Dermis blood vessel endothelial cell (primary cell): ENCODE measurements at places on chromosomes 12 and 14. TPM values are rescaled to one million over a fixed set of nuclear protein-coding genes. Genes with fewer than 3 reads are reported as not detected.

GRCh38 chr12:9626821-9627220, 19.1 kb upstream of the KLRB1 start:
- no peak for DNase-seq

- no peak for DNase-seq
Measured at GRCh38 chr14:100736269-100737180, 9.8 kb downstream of the DLK1 start.

DNA sequence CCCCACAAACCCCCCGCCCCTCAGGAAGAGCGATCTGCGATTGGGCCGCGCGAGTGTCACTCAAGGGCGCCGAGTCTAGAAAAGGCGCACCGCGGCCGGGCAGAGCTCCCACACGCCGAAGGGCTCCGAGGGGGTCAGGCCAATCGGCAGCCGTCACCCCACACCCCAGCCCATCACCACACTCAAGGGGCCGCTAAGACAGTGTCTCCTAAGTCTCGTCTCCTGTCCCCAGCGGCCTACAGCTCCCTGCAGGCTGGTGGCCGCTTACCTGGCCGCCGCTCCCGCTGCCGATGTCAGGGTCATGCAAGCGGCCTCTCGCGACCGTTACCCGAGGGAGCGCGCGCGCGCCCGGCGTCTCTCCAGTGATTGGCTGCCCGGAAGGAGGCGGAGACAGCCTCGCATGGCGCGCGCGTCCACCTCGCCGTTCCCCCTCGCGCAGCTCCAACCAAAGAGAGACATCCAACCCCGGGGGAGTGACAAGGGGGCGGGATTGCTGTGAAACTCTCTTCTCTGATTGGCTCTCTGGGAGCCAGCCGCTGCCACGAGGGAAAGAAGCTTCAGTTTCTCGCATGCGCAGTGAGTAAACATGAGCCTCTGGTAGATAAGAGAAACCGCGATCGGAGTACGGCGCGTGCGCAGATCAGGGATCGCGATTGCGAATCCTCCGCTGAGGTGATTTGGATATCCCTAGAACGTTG, at the start of the genes MPHOSPH9 and MTRFR:
TSS of gene MPHOSPH9 (minus strand) at position 335 of the 698 bp plus-strand sequence. CDS start 2,777 bp downstream, outside the sequence.
TSS of gene MTRFR (plus strand) at position 630 of the 698 bp plus-strand sequence. CDS start 20,239 bp downstream, outside the sequence.
- peak; percentile 100 for DNase-seq

GRCh38 chr14:28102001-28102400, 664.6 kb upstream of the FOXG1 start:
- no peak for DNase-seq

GRCh38 chr12:87266305-87266704, 762.9 kb downstream of the C12orf50 start:
- DNase-seq, result peak; percentile 17

- no peak for DNase-seq
Measured at GRCh38 chr12:71448150-71448581, 8.6 kb downstream of the LGR5 start.

DNA sequence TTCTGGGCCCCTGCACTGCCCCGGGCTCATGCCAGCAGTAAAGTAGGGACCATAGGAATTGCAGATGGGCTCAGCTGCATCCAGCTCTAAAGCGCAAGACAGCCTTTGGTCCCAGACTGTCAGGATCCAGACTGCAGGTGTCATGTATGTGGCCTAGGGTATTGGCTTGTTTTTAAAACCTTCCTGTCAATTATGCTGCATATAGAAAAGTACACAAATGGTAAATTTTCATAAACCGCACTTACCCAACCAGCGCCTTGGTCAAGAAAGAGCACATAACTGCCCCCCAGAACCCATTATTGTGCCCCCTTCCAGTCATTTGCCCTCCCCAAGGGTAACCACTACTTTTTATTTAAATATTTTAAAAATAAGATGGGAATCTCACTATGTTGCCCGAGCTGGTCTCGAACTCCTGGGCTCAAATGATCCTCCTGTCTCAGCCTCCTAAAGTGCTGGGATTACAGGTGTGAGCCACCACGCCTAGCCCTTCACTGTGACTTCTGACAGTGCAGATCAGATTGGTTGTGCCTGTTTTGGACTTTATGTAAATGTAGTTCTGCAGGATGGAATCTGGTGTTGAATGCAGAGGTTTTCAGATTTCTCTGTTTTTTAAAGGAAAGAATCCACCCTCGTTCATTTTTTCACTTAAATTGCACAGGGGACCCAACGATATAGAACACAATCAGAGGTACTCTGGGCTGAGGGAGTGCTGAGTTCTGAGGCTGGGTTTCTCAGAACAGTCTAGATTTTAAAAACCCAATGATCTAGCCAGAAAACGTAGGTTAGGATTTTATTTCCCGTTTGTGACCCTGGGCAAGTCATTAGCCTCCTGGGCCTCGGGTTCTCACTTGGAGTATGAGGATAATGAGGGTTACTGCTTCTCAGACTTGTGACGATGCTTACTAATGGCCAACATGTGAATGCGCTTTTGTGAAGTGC, 6.7 kb downstream of the NR4A1 start:
- DNase-seq, result no peak

DNA sequence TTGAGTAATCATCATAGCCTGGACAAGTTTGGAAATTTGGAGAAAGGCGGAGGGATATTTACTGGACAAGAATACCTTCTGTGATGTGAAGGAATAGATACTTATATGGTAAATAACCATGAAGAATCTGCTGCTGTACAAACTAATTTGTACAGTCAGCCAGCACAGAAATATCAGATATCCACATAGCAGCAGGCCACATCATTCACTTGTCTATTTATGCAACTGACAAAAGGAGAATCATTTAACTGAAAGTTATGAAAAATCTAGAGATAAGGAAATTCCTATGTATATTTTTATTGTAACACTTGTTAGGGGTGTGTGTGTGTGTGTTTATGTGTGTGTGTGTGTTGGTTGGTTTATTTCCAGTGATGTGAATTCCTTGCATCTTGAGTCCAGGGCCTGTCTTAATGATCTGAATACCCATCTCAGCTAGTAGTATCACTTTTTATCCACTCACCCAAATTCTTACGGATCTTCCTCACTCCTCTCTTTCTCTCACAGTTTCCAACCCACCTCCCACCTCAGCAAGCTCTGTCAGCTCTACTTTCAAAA, 10.5 kb upstream of the LRIG3 start:
- DNase-seq, result no peak

- no peak for DNase-seq
Measured at GRCh38 chr14:71536015-71536740, 396.1 kb upstream of the RGS6 start.

GRCh38 chr12:101044512-101045059, 165.5 kb downstream of the SLC5A8 start:
- DNase-seq, result no peak

GRCh38 chr14:61710853-61711817, 15.8 kb downstream of the HIF1A start:
- DNase-seq, result peak; percentile 54

- DNase-seq, result no peak
Measured at GRCh38 chr12:70628701-70629480, 8.3 kb downstream of the PTPRB start.

GRCh38 chr12:29157486-29157946, 8.4 kb downstream of the FAR2 start:
- DNase-seq, result peak; percentile 63

GRCh38 chr12:109126784-109127183, 10.4 kb downstream of the ACACB start:
- no peak for DNase-seq

DNA sequence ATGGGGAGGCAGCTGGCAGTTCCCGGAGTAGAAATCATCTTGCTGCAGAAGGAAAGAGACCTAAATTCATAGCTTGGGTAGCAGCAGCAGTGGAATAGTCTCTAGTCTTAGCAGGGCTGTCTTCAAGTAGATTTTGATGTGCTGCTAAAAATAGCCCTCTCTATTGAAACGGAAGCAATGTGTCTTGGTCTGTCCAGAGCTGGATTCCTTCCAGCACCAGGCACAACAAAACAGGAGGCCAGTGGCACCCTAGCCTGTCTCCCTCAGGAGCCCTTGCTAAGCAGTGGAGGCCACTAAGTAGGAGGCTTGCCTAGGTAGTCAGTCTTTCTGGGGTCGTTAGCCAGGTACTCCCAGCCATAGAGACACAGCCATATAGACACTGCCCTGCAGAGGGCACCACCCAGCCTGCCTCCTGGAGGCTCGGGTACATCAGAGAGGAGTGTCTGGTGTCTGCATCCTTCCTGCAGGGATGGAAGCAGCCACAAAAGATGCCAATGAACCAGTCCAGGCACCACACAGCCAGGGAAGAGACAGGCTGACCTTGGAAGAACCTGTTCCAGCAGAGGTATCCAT, 97.5 kb downstream of the CRACR2A start:
- peak; percentile 18 for DNase-seq

DNA sequence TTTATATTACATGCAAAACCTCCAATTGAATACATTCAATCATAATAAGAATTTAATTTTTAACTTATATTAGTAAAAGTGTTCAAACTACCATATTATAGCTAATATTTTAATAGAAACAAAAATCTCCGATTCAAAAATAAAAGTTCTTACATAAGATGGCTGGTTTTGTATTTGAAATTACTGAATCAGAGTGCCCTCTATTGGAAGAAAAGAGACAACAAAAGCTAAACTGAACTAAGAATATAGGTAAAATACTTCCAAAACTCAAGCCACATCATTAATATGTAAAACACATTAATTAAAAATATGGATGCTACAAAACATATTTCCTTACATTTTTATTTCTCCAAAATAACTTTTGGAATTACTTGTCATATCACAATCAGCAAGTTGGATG, 120.3 kb downstream of the GARIN6 start:
- DNase-seq, result peak; percentile 5

GRCh38 chr12:65196762-65197567, 27.6 kb downstream of the LEMD3 start:
- DNase-seq, result no peak

- DNase-seq, result peak; percentile 56
Measured at GRCh38 chr14:50740856-50741255, 72.8 kb upstream of the SAV1 start.

- no peak for DNase-seq
Measured at GRCh38 chr12:34300376-34301250, 278.3 kb downstream of the ALG10 start.

DNA sequence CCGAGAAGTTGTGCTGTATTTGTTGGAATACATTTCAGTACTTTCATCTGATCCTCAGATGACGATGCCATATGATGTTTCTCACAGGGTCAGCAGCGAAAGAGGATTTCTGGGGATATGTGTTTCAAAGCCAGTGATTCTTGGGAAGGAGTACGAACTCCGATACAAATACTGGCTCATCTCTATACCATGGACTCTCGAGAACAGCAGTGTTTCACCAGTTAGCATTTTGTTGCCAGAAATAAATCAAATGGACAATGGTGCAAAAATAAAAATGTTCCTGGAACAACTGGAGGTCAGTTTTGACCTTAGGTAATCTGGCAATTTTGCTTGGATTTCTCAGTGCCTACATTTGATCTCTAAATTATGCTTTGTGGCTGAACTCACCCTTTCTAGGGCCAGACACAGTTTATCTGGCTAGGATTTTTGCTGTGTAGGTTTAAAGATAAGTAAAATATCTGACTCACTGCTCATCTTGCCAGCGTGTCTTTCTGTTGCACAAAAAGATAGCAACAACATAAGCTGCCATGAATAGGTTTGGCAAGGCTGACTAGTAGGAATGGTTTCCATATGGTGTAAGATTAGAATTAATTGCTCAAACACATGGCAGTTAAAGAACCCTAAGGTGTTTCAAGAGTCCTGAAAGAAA, 11.0 kb upstream of the MGP start:
- DNase-seq, result no peak

GRCh38 chr12:22569253-22569652, 24.9 kb upstream of the C2CD5 start:
- no peak for DNase-seq

DNA sequence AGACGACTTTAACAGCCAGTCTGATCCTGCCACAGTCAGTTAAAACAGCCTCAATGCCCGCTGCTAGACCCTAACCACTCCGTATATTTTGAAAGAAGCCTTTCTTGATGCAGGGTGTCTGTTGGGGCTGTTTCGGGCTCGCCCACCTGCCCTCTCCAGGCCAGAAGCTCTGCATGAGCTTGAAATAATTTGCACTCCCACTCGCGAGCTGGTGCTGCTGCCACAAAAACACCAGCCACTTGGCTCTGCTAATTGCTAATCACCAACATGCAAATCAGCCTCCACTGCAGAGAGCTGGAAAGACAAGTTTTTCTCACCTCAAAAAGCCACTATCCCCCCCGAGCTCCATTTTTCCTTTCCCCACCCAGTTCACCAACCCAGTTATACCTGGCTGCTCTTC, 15.5 kb downstream of the BAZ2A start:
- DNase-seq, result no peak

GRCh38 chr12:57548013-57548315, 972 bp upstream of the DCTN2 start:
- DNase-seq, result no peak

DNA sequence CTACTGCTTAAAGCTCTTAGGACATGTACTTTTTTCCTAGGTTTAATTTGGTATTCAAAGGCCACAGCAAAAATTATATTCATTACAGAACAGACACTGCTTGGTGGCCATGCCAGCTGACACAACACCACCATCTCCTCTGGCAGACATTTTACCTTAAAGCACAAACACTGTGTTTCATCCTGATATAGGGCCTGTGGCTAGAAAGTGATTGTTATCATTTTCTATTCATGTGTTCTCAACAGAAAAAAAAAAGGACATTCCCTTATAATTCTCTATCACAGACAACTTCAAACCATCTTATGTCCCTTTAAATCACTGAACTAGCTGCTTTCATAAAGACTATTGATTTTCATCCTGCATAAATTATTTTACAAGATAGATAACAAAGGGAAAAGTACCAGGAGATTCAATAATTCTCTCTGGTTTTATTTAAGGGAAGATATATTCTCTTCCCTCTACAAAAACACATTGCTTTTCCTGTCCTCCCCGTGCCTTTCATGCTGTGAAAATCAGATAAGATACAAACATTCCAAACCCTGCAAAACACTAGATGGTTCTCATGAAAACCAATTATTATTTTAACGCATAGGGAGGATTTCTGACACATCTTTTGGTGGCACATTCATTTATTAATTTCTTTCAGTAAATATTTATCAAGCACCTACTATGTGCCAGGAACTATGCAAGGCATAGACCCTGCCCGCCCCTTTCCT, 139.3 kb upstream of the TMCC3 start:
- DNase-seq, result no peak

- DNase-seq, result peak; percentile 75
Measured at GRCh38 chr12:94133964-94134795, 14.2 kb upstream of the PLXNC1 start.

Gene AGAP2
- under 0.01 and 0.19 TPM in 2 replicates for total RNA-seq

Gene MUCL1
- not detected in 2 replicates for total RNA-seq

Gene BICDL1
- total RNA-seq, result 0.05 TPM in 1 of 2 replicates, not detected in the other

Gene CD63
- 752 and 1,427 TPM in 2 replicates for total RNA-seq

Gene SMOC1
- total RNA-seq, result 1.0 and 3.1 TPM in 2 replicates

Gene PNMA1
- 15.7 and 38.0 TPM in 2 replicates for total RNA-seq

Gene ANO6
- total RNA-seq, result 66.5 and 89.7 TPM in 2 replicates

Gene RERG
- total RNA-seq, result under 0.01 TPM in 1 of 2 replicates, not detected in the other

Gene SYCP3
- 0.05 TPM in 1 of 2 replicates, not detected in the other for total RNA-seq

Gene ABCD2
- total RNA-seq, result not detected in 2 replicates

Gene PDE3A
- 2.2 and 3.1 TPM in 2 replicates for total RNA-seq

Gene IRAK3
- total RNA-seq, result 17.1 and 19.2 TPM in 2 replicates

Gene CCDC38
- total RNA-seq, result not detected in 2 replicates

Gene POTEM
- total RNA-seq, result not detected in 2 replicates

Gene NRXN3
- total RNA-seq, result under 0.01 and 0.05 TPM in 2 replicates
